ENCODE measurements at places on chromosomes 12 and 14.

- DNase-seq, result no peak
Measured at GRCh38 chr14:105102893-105103292, 37.7 kb upstream of the GPR132 start.

DNA sequence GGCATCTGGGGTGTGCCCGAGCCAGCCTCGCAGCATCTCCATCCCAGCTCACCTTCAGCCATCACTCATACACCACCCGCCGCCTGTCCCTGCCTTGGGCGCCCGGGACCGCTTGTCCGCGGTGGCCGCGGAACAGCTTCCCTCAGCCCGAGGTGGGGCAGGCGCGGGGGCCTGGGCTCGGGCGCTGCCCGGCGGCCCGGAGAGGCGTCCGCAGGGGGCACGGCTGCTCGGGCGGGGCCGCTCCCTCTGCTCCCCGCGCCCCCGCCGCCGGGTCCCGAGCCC, 430 bp downstream of the SLC41A2 start:
- DNase-seq, result no peak

DNA sequence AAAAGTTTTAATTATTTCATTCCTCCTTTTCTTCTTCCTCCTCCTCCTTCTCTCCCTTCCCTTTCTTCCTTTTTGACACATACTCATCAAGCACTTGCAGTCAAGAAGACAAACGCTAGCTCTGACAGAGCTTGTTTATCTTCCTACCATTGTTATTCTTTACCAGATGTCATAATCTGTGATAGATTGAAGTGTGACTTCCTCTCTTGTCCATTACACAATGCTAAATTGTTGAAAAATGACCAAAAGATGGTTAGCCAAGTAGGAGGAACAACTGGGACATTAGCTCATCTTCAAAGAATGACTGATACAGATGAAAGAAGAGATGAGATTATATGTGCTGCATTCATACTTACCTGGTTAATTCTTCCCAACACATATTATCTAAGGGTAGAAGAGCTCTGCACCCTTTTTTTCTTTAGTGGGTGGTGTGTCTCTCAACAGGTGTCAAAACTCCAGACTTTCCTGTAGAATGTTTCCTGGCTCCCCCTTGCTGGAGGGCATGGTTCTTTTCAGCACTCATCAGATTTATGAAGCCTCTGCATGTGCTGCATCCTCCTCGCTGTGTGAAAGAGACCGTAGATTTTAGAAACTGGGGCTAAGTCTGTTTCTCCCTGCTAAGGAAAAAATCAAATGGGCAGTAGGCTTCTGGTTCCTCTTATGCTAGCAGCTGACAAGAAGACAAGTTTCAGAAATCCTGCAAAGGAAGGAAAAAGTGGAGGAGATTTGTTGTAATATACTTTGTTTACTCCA, 147.1 kb downstream of the TMX1 start:
- no peak for DNase-seq

- no peak for DNase-seq
Measured at GRCh38 chr12:30420561-30420960, 275.1 kb downstream of the IPO8 start.

DNA sequence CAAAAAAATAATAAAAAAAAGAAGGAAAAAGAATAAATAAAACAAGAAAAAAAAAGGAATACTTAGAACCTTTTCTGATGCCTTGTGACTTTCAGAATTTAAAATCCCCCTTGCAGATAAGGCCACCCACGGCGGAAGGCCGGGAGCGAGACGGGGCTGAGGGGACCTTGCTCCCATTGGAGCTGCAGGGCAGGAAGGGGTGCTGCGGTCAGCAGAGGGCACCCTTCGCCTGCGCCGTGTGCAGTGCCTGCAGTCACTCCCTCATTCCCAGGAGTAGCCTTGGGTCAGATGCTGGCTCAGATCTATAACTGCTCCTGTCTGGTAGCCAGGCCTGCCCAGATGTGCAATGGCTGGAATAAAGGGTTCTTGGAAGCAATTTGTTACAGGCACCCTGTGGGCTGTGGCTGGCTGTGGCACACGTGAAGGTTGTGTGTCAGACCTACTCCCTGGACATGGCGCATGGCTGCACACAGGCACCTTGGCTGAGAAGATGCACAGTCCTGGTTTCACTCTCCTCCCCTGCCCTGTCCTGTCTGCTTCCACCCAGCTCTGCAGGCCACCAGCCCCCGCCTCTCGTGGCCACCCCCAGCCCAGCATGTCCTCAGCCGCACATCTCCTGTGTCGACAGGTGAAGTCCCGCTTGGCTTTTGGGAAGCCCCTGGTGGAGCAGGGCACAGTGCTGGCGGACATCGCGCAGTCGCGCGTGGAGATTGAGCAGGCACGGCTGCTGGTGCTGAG, 13.4 kb upstream of the ALDH2 start:
- no peak for DNase-seq
